Ureter (tissue), 1 donor: ENCODE measurements at places on chromosomes 11 and 22. TPM values are rescaled to one million over a fixed set of nuclear protein-coding genes. Genes with fewer than 3 reads are reported as not detected.
A peak's percentile ranks its signal among the peaks of the same experiment; 100 is the strongest.

KBTBD3 gene
- 13.2 TPM for total RNA-seq

BLID gene
- total RNA-seq = 2.6 TPM

LRRC75B gene
- 7.8 TPM for total RNA-seq

DRD2 gene
- 0.44 TPM for total RNA-seq

POTEH gene
- total RNA-seq = not detected

B3GAT1 gene
- total RNA-seq = 8.6 TPM

OR51A4 gene
- not detected for total RNA-seq

SMIM35 gene
- 0.13 TPM for total RNA-seq

CASP4 gene
- 70.6 TPM for total RNA-seq

NCAPD3 gene
- 20.4 TPM for total RNA-seq

SCN4B gene
- total RNA-seq = 1.4 TPM

TRIM29 gene
- 192 TPM for total RNA-seq

TCF20 gene
- 64.9 TPM for total RNA-seq

GRCh38 chr11:133239575-133239974 lies 292.7 kb downstream of the OPCML start:
- no peak for DNase-seq

DNA sequence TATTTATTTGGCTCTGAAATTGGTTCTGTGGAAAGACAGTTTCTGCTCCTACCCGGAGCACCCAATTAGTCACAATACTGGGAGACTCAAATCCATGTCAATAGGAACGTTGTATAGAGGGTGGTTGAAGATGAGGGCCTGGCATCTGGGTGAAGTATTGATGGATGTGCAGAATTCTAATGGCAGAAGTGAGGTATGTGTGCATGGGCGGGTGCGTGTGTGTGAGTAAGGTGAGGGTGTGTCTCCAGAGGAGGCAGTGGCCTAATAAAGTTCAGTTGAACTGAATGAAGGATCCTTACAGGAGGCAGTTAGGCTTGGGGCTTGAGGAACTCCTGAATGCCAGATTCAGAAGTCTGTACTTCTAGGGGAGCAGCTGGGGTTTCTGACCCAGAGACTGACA lies 71.8 kb upstream of the B3GAT1 start:
- DNase-seq = peak; percentile 8

DNA sequence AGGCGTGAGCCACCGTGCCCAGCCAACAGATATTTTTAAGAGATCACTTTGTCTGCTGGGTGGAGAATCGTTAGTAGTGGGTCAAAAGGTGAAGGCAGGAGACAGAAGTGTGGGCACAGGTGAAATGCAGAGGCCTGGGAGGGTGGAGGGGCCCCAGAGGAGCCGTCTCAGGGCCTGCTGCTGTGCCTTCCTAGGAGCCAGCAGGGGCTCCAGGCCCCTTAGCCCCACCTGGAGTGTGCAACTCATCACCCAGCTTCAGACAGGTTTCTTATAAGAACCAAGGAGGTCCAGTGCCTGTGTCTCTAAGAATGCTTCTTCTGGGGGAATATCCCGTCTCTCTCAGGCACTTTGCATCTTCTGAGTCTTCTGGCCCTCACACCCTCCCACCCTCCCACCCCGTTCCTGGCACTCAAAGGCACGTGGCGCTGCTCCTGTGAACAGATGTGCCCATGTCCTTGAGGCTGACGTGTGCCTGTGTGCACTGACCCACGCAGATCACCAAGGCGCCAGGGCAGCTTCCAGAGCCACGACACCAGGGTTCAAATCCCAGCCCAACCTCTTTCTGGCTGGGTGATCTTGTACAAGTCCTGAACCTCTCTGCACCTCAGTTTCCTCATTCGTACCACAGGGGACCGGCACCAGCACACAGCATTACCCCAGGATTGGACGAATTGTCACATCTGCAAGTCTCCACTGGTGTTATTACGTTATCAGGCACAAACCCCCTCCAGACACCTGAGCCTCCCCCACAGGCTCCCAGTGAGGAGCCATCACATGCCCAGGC lies 3.4 kb downstream of the ARSA start:
- DNase-seq = no peak

DNA sequence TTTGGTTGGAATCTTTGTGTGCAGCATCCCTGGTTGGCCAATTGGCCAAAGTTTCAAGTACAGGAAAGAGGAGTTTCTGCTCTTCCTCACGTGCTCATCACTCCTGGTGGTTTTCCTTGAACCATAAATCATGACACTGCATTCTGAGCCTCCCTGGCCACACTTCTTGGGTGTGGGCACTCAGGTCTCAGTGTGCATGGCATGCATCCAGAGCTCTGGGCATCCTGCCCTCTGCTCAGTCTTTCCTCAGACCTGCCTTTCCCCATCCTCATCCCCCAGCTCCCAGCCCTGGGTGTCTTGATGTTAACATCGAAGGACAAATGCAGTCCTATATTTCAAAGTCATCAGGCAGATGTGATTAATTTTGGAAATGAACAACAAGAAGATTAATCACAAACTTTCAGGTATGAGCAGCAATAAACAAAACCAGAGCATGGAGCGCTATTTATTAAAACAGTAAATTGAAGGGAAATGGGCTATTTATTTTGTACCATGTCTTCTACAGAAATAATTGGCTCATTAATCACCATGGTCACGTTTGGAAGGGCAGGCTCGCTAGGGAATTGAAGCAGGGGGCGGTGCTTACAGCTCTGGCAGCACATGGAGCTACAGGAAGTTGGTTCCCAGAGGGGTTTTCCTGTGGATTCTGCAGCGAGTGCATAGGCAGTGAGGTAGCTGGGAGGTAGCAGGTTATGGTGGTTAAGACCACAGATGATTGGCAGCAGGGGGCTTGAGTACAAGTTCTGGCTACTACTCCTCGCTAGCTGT lies 89.6 kb downstream of the CSNK2A3 start:
- DNase-seq = no peak

DNA sequence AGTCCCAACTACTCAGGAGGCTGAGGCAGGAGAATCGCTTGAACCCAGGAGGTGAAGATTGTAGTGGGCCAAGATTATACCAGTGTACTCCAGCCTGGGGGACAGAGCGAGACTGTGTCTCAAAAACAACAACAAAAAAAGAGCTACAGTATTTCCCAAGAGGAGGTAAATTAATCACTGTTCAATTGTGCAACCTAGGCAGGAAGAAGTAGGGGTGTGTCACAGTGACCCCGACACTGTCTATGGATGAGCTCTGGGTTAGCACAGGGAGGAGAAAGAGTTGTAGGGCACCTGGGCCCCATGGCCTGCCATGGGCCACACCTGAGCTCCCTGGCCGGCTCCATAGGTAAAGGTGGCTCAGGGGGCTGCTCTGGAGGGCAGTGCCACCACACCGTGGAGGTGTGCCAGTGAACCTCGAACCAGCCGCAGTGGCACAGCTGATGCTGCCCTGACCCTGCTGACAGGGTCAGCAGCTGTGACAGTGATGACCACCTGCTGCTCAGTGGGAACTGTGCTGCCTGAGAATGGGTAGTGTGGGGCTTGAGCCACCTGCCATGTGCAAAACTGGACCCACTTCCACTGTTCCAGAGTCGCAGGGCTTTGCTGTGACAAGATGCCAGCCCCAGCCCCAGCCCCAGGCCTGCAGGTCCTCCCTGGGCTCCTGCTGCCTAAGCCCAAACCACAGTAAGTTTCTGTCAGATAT lies 84.0 kb upstream of the PITPNB start:
- DNase-seq = no peak

GRCh38 chr11:65454696-65455456 lies 32.3 kb downstream of the NEAT1 start:
- DNase-seq = peak; percentile 91

GRCh38 chr11:33874433-33874832 lies 17.4 kb downstream of the LMO2 start:
- no peak for DNase-seq

DNA sequence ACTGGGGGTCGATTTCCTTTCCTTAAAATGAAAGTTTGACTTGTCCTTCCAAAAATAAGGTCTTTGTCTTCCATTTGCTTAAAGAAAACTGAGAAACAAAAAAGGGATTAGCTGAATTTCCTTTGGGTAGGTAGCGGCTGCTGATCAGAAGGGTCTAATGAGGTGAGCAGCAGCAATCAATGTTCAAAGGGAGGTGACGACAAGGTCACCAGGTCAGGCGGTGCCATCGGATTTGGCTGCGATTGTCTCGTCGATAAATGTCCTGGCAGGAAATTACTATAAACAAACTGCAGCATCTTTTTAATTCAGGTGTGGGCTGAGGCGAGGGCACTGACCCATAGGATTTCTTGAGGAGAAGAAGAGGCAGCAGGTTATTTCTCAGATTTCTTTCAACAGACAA lies 480.1 kb downstream of the NTM start:
- no peak for DNase-seq

DNA sequence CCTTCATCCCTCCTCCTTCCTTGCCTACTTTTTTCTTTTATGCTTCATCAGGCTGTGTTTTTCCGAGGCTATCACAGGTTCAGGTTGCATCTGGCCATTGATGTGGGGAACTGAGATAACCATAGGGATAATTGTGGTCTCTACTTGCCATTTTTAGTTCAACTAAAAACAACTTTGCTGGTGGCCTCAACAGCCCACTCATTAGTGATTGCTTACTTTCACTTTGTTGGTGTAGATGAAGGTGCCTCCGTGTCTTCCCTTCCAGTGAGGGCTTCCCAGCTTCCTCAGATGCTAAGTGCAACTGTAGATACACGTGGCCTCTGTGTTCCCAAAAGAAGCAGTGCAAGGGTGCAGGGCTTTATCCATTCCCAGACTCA lies 35.0 kb downstream of the KCNJ1 start:
- no peak for DNase-seq

GRCh38 chr11:22405377-22405776 lies 67.2 kb downstream of the SLC17A6 start:
- DNase-seq = no peak

DNA sequence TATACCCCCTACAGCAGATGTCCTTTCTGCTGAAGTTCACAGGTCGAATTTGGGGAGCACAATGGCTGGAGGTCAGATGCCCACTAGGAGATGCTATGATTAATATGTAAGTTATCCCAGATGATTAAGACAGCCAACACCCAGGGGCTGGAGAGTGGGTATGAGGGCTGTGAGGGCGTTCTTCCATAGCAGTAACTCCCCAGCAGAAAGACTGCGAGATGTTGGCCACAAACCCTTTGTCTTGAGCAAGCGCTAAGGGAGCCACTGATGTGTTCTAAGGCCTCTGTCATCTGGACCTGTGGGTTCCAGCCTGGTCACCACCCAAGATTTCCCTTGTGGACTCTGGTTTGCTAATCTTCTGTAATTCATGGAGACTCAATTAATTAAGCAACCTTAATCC lies 77.6 kb downstream of the BMAL1 start:
- no peak for DNase-seq

GRCh38 chr22:29098296-29098695 lies 25.5 kb downstream of the KREMEN1 start:
- no peak for DNase-seq

DNA sequence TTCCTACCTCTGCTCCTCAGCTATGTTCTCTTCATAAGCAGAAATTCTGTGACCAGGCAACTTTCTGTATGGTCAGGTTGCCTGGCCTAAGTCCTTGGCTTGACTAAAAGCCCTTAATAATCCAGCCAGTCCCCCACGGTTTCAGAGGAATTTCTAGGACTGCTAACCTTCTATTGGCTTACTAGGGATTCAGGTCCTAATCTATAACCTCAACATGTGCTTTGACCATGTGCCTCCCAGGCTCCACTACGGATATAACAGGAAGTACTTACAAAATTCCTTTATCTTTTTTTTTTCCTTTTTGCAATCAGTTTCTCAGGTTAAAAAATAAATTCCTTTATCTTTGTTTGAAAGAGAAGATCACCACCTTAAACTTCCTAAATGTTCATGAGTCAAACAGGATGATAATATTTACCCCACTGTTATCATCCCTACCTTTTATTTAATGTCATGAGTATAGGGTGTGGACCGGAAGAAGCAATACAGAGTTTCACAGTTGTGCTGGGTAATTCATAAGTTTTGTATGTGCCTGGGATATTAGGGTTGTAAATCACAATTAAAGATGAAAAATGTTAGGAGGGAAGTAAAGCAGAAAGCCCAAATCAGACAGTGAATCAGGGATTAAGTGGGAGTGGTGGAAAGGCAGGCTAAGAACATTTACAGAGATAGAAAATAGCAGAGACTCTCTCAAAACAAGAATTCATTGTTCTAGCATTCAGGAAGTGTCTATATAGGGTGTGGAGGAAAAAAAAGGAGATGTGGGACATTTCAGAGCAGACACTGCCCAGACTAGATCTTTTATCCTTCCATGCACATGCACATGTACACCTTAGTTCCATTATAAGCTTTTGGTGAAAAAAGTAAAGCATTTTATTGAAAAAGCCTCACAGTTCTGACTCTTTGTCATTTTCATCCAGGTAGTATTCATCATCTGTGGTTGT lies 10.7 kb upstream of the POGLUT3 start:
- no peak for DNase-seq

- no peak for DNase-seq
These were observed 1457.0 kb downstream of the BRD1 start for GRCh38 chr22:48370508-48371325.

DNA sequence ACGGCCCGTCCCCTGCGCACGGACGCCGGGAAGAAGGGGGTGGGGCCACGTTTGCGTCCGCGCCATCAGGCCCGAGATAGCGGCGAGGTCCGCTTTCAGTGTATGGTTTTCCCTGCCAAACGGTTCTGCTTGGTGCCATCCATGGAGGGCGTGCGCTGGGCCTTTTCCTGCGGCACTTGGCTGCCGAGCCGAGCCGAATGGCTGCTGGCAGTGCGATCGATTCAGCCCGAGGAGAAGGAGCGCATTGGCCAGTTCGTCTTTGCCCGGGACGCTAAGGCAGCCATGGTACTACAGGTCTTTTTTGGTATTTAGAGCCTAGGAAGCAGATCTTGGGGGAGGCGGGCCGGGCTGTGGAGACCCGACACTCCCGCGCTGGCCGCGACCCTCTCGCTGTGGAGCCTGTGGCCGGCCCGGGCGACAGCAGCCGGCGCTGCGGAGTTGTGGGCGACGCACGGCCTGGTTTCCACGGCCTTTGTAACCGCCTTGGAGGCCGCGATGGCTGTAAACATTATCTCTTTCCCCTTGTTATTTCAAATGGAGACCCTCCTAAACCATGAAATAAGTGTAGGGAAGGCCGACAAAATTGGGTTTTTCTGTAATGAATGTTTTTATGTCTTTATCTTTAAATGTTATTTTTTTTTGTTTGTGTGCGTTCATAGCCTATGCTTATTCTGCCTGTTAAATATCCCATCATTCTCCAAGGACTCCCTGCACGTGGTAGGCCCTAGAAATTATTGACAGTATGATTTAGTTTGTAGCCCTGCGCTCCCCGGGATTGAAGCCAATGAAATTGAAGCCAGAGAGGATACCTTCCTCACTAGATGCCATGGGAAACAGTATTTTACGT lies at the start of gene AASDHPPT:
Gene AASDHPPT, plus strand, starts transcription at position 54 of the 847 bp plus-strand sequence. Its CDS starts 49 bp downstream, at position 103.
- no peak for DNase-seq

GRCh38 chr11:62922189-62922589 lies 1.0 kb upstream of the CHRM1 start:
- no peak for DNase-seq

- no peak for DNase-seq
These were observed 2.4 kb downstream of the SLC5A12 start for GRCh38 chr11:26719289-26719973.

GRCh38 chr22:45886540-45886939 lies 90.4 kb downstream of the WNT7B start:
- DNase-seq = no peak

DNA sequence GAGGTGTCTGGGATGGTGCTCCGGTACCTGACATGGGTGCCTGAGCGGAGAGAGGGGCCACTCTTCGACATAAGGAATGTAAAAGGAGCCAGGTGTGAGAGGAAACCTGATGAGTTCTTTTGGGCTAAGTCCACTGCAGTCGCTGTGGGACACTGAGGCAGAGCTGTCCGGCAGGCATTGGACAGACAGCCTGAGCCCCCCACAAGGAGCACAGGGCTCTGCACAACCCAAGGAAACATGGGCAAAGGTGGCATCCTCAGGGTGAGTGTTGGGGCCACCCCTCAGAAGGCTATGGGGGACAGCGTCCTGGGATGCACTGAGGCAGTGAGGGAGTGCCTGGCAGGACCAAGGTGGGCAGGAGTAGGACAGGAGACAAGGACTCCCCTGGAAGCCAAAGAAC lies 57.7 kb upstream of the EMID1 start:
- no peak for DNase-seq
